Large intestine (tissue), 12 donors: ENCODE measurements at places on chromosomes 2 and 18.

DNA sequence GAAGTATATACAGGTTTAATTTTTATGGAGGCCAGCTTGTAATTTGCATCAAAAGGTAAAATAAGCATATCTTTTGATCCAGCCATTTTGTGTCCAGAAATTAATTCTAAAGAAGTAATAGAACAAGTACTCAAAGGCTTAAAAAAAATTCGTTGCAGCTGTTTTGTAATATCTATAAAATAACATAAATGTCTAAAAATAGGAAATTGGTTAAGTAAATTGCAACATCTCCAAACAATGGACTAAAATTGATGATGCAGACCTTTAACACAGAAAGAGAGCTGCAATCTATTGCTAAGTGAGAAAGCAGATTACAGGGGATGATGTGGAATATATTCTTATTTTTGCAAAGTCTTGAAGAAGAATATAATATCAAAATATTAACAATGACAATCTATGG lies 19.4 kb downstream of the AAK1 start:
- no peak overlapping the region for H3K4me3 ChIP-seq
- no peaks in the 10 kb centered on the region for H3K36me3 ChIP-seq
- H3K27me3 ChIP-seq, result no peaks in the 10 kb centered on the region
- H3K4me1 ChIP-seq, result peaks cover 6% of the 10 kb centered on the region

DNA sequence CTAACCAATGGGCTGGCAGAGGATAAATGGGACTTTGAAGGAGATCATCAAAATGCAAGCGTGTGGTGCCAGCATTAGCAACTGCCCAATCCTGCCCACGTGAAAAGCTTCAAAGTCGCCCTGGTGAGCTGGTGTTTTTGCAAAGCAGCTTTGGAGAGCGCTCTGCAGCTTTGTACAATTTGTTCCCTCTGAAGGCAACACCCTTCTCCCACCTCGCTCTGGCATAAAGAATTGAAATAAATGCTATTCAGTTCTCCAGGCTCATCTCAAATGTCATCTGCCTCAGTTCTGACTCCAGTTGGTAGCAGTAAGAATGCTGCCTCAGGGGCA lies 3.5 kb downstream of the COPS9 start:
- no peak overlapping the region for H3K4me3 ChIP-seq
- no peaks in the 10 kb centered on the region for H3K4me1 ChIP-seq
- DNase-seq, result no peak
- peaks cover 6% of the 10 kb centered on the region for H3K27me3 ChIP-seq
- peaks cover 59% of the 10 kb centered on the region for H3K36me3 ChIP-seq

DNA sequence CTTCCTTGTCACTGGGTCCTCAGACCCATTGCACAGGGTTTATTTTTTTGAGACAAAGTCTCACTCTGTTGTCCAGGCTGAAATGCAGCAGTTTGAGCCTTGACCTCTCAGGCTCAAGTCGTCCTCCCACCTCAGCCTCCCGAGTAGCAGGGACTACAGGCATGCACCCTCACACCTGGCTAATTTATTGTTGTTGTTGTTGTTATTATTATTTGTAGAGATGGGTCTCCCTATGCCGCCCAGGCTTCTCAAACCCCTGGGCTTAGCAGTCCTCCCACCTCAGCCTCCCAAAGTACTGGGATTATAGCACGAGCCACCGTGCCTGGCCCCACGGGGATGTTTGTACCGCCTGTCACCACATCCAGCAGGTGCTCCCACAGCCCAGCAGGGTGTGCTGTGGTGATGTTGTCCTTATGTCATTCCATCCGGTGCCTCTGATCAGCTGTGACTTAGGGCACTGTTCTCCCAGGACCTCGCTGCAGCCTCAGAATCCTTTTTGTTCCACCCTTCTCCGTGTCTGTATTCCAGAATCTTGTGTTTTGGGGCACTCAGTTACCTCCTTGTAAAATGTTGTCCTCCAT lies 182.3 kb downstream of the INO80D start:
- peaks cover 32% of the 10 kb centered on the region for H3K4me1 ChIP-seq
- peak; percentile 79 for DNase-seq
- H3K36me3 ChIP-seq, result no peaks in the 10 kb centered on the region
- H3K27me3 ChIP-seq, result no peaks in the 10 kb centered on the region
- no peak overlapping the region for H3K27ac ChIP-seq

DNA sequence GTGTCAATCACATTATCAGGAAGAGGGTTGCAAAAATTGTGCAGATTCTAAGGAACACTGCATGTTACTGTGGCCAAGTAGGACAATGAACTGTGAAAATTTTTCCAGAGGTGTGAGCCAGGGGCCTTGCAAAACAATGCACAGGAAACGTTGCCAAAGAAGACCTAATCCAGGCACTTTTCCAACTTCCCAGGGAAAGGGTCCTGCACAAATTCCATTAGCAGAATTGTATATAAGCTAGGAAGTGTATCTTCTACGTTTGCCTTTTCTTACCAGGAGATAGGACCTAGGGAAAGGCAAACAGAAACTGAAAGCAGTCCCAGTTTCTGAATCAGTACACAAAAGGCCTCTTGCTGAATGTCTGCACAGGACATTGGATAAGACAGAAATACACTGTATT lies 1888.3 kb upstream of the CELF4 start:
- H3K27me3 ChIP-seq, result no peaks in the 10 kb centered on the region
- H3K4me1 ChIP-seq, result peaks cover 4% of the 10 kb centered on the region
- H3K4me3 ChIP-seq, result no peak overlapping the region
- DNase-seq, result peak; percentile 54
- no peaks in the 10 kb centered on the region for H3K36me3 ChIP-seq
- H3K27ac ChIP-seq, result peak overlapping the region; percentile 17

GRCh38 chr18:52045946-52046675 lies 293.9 kb upstream of the DCC start:
- H3K27ac ChIP-seq, result no peak overlapping the region
- no peak for DNase-seq
- H3K27me3 ChIP-seq, result no peaks in the 10 kb centered on the region
- H3K36me3 ChIP-seq, result no peaks in the 10 kb centered on the region
- no peaks in the 10 kb centered on the region for H3K4me1 ChIP-seq

DNA sequence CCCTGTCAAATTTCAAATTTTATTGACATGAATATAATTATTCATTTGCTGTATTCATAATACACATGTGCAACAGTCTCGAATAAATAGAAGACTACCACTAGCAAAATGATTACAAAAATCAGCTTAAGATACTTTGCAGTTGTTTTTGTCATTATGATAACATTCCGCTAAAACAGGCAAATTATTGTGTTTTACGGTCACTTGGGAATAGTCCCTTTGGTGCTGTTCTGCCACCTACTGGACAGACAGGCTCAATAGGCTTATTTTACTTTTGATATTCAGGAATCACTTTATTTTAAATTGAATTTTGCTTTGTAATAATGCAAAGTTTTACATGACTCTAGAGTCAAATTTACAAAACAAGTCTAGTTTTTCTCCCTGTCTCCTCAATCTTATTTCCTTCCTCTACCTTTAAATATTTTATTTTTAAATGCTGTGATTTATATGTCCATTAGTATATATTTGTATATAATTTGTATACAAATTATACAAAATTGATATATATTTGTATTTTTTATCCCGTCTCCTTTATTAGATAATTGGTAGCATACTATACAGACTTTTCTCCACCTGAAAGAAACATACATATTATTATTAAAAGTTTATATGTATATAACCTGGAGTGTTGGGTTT lies 456.3 kb downstream of the DLGAP1 start:
- no peak for DNase-seq
- no peaks in the 10 kb centered on the region for H3K36me3 ChIP-seq
- H3K4me1 ChIP-seq, result no peaks in the 10 kb centered on the region
- no peak overlapping the region for H3K4me3 ChIP-seq
- H3K27me3 ChIP-seq, result no peaks in the 10 kb centered on the region
- H3K27ac ChIP-seq, result no peak overlapping the region

GRCh38 chr2:103401621-103402020 lies 639.8 kb downstream of the TMEM182 start:
- H3K4me3 ChIP-seq, result no peak overlapping the region
- H3K4me1 ChIP-seq, result no peaks in the 10 kb centered on the region
- no peak overlapping the region for H3K27ac ChIP-seq
- peak; percentile 76 for DNase-seq

GRCh38 chr2:24049485-24050021 lies at the start of gene FKBP1B:
TSS of gene FKBP1B (plus strand) at chr2:24049741. CDS start at chr2:24049850, 109 bp downstream.
- no peaks in the 10 kb centered on the region for H3K36me3 ChIP-seq
- peak within 1 kb of the TSS; percentile 6 for H3K27ac ChIP-seq
- DNase-seq, result peak; percentile 60

DNA sequence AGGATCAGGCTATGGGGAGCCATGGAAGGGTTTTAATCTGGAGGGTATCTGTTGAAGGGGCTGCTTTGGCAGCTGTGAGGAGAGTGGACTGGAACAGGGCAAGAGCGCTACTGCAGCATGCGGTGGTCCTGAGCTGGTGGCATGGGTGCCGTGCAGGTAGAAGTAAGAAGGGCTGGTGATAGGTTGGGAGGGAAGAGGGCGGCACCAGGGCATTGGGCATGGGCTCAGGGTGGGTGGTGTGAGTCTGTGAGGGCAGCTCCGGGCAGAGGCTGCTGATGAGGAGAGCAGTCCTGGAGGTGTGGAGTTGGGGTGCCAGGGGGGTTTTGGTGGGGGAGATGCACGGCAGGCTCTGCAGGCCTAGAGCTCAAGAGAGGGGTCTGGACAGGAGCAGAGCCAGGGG lies 2.1 kb downstream of the ACTG2 start:
- peak overlapping the region; percentile 70 for H3K27ac ChIP-seq
- no peaks in the 10 kb centered on the region for H3K4me1 ChIP-seq
- H3K27me3 ChIP-seq, result no peaks in the 10 kb centered on the region
- no peak for DNase-seq

GRCh38 chr2:215942194-215942593 lies 71.2 kb downstream of the MREG start:
- H3K4me3 ChIP-seq, result no peak overlapping the region
- H3K27ac ChIP-seq, result no peak overlapping the region
- peaks cover 10% of the 10 kb centered on the region for H3K36me3 ChIP-seq
- DNase-seq, result no peak
- H3K4me1 ChIP-seq, result no peaks in the 10 kb centered on the region

GRCh38 chr18:59512025-59512755 lies 153.1 kb upstream of the LMAN1 start:
- no peak for DNase-seq
- no peak overlapping the region for H3K4me3 ChIP-seq
- no peaks in the 10 kb centered on the region for H3K36me3 ChIP-seq
- no peak overlapping the region for H3K27ac ChIP-seq

- H3K27me3 ChIP-seq, result no peaks in the 10 kb centered on the region
- peak; percentile 75 for DNase-seq
- peaks cover 3% of the 10 kb centered on the region for H3K36me3 ChIP-seq
- H3K27ac ChIP-seq, result no peak overlapping the region
Measured at GRCh38 chr2:204691911-204692510, 146.7 kb downstream of the PARD3B start.

DNA sequence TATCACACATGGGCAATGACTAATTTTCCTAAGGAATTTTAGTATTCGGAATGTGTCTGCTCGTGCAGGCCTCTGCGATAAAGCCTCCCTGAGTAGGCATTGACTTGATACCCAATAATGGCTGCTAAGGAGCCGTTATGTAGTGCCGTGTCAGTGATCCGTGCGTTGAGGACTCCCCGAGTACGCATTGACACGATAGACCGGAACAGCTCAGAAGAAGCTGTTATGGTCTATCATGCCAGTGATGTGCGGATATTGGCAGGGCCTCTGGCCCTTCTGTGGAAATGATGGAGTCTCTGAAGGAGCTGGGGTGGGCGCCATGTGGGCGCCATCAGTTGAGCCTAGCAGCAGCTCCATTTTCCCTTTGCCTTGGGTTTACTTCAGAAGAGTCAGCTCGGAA lies 29.1 kb downstream of the ZEB2 start:
- no peak overlapping the region for H3K4me3 ChIP-seq
- H3K36me3 ChIP-seq, result peaks cover 3% of the 10 kb centered on the region
- H3K27ac ChIP-seq, result no peak overlapping the region
- DNase-seq, result no peak
- H3K27me3 ChIP-seq, result peaks cover 18% of the 10 kb centered on the region
- H3K4me1 ChIP-seq, result no peaks in the 10 kb centered on the region

DNA sequence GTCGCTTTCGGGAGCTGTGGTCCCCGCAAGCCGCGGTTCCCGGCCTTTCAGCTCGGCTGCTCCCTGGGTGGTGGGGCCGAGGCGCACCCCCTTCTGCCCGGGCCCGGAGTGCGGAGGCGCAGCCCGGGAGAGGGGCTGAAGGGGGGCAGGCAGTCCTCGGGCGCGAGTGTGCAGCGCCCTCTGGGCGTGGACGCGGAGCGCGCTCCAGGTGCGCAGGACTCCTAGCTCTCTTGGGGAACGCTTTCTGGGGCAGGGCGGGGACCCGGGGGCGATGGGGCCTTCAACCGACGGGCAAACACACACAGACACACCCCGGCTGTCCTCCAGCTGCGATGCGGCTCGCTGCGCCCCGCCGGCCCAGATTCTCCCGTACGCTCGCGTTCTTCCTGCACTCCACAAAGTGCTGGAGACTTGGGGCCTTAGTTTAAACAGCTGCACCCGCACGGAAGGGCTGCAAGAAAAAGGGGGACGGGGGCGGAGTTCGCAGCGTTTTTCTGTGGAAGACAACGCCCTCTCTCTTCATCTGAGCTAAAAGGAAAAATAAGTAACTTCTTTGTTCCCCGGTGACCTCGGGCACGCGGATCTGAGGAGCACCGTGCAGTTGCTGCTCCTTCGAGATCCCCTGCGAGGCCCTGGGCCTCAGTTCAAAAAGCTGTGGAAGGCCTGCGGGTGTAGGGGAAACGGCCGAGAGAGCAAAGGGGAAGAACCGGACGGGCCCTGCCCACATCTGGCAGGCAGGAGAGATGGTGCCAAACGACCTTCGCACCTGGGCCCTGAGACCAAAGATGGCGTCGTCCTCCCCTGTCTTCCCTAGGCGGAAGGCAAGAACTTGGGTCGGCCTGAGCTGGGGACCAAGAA lies 593 bp upstream of the SDC1 start:
- no peaks in the 10 kb centered on the region for H3K36me3 ChIP-seq
- H3K4me3 ChIP-seq, result peak overlapping the region; percentile 58
- peak overlapping the region; percentile 92 for H3K27ac ChIP-seq
- H3K27me3 ChIP-seq, result no peaks in the 10 kb centered on the region
- DNase-seq, result peak; percentile 88

- H3K4me3 ChIP-seq, result no peak overlapping the region
- no peak overlapping the region for H3K27ac ChIP-seq
Measured at GRCh38 chr2:37847792-37848191, 77.3 kb upstream of the RMDN2 start.

GRCh38 chr2:160695402-160696086 lies 201.9 kb upstream of the RBMS1 start:
- DNase-seq, result no peak
- no peaks in the 10 kb centered on the region for H3K36me3 ChIP-seq
- no peaks in the 10 kb centered on the region for H3K4me1 ChIP-seq
- H3K27ac ChIP-seq, result no peak overlapping the region
- H3K27me3 ChIP-seq, result no peaks in the 10 kb centered on the region
- no peak overlapping the region for H3K4me3 ChIP-seq

GRCh38 chr18:63301434-63301833 lies 18.1 kb downstream of the BCL2 start:
- peaks cover 25% of the 10 kb centered on the region for H3K4me1 ChIP-seq
- no peak for DNase-seq
- H3K27ac ChIP-seq, result no peak overlapping the region
- H3K36me3 ChIP-seq, result no peaks in the 10 kb centered on the region
- H3K4me3 ChIP-seq, result no peak overlapping the region
- H3K27me3 ChIP-seq, result no peaks in the 10 kb centered on the region

DNA sequence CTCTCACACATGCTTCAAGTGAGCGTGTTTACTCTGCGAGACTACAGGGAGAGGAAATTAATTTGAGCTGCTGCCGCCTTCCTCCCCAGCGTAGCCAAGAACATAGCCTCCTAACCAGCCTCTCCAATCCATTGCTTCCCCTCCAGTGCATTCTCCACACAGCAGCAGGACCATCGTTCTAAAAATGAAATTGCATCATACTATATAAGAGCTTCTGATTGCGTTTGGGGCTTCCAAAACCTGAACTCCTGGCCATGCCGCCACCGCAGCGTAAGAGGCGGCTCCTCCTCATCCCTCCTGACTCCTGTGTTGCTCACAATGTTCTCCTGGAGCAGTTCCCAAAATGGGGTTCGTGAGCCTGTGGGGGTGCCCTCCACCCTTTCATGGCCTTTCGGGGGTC lies 142.1 kb downstream of the MYT1L start:
- DNase-seq, result no peak
- H3K4me3 ChIP-seq, result no peak overlapping the region
- no peaks in the 10 kb centered on the region for H3K4me1 ChIP-seq
